NAMALWA (cell line): ENCODE measurements at places on chromosomes 1 and 21.

- DNase-seq: no peak
Observed at GRCh38 chr1:169521226-169521625, 35.5 kb upstream of the SLC19A2 start.

DNA sequence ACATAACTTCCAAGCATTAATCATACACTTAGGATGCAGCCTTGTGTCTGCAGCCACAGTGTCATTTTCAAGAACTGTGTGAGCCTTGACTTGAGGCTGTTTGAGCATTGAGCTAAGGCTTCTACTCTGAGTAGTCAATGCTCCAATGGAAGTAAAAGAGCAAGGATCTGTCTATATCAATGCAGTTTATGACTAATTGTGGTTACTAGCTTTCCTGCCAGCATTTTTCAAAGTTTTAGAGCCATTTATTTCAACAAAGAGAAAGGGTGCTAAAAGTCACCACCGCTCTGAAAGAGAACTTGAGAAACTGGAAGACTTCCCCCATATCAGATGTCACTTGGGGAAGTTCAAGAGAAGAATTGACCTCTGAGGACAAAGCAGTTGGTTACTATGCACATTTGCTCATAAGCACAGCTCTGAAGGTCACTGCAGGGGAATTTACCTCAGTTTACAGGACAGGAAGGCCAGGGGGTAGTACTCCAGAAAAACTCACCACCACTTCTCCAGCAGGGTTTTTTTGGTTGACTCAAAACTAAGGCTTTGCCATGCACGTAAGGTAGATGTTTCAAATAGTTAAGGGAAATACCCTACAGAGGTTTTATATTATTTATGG, 24.5 kb upstream of the RGS1 start:
- no peak for DNase-seq

- no peak for DNase-seq
Observed at GRCh38 chr1:3868464-3869006, 11.3 kb downstream of the DFFB start.

GRCh38 chr1:2449636-2450454, 26.2 kb upstream of the PLCH2 start:
- no peak for DNase-seq

DNA sequence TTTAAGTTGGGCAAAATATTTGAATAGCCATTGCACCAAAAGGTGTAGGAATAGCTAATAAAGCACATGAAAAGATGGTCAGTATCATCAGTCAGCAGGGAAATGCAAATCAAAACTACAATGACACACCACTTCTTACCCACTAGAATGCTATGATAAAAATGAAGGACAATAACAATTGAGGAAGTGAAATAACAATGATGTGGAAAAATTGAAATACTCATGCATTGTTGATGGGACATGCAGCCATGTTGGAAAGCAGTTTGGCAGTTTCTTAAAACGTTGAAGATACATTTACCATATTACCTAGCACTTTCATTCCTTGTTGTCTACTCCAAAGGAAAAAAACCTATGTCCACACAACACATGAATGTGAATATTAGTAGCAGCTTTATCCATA, 28.4 kb downstream of the HSD3B1 start:
- DNase-seq: no peak

GRCh38 chr1:93471911-93472310, 24.0 kb downstream of the FNBP1L start:
- no peak for DNase-seq

DNA sequence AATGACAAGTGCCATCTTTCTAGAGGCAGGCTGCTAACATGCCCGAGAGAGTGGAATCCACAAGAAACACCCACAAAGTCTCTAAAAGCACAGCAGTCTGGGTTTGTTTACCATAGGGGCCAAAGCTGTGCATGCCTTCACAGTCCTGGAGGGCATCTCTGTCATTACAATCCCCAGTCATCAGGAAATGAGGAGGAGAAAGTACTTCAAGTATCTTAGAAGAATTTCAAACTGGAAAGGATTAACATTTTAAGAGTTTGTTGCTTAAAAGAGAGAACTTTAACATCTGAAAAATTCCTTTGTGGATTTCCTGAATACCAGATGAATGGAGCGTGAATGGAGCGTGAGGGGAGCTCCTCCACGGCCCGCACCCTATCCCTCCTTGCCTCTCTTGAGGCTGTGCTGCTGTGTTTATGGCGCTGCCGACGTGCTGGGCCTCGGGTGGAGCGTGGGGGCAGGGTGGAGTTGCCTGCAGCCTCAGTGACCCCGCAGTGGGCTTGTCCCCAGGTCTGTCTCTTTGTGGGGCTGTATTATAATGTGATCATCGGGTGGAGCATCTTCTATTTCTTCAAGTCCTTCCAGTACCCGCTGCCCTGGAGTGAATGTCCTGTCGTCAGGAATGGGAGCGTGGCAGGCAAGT, 23.3 kb downstream of the SLC6A17 start:
- no peak for DNase-seq
